ENCODE measurements at places on chromosomes 4 and X.

DNA sequence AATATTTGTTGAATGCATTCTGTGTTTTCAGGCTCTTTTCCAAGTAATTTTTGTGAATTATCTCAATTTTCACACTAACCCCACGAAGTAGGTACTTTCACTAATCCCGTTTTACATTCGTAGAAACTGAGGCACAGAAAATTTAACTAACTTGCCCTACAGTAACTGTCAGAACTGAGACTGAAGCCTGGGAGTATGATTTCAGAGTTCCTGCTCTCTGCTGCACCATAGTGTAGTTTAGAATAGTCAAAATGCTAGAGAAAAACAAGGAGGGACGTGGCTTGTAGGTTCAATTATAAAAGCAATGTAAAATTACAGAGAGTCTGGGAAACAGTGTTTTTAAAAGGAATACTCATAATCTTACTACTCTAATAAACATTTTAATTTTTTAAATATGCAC, 2.2 kb downstream of the CLCN3 start:
- DNase-seq, result no peak

DNA sequence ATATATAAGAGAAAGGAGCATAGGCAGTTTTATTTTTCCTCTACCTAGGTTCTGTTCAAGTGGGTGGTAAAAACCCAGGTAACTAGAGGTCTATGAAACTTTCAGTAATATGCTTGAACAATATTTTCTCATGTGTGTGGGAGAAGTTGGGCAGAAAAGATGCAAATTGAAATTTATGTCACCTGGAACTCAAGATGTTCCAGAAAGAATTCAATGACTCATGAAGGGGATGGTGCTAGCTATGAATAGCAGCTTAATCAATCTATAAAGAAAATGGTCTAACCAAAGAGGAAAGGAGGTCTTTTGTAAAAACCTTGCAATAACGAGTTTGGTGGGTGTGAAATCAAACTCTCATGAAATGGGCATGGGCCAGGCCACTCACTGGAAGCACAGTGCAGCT, 263.8 kb downstream of the INPP4B start:
- no peak for DNase-seq

DNA sequence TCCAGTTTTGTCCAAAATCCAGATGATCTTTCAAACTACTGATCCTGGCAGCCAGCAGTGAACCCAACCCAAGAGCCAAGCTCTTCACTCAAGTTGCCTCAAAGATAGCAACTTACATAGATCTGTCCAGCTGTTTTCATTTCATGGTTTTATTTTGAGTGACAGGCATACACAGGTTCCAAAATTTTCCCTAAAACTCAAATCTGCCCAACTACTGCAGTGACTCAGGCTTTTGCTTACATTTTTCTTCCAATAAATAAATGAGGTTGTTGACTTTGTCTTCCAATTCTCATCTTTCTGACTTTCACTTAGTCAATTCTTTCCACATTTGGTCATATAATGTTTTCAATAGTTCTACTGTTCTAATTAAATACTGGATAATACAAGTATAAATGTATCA, 158.8 kb downstream of the TECRL start:
- no peak for DNase-seq

GRCh38 chrX:130916636-130917422, 13.8 kb upstream of the ENOX2 start:
- peak; percentile 0 for DNase-seq

GRCh38 chrX:10600479-10600878, 19.9 kb downstream of the MID1 start:
- no peak for DNase-seq

DNA sequence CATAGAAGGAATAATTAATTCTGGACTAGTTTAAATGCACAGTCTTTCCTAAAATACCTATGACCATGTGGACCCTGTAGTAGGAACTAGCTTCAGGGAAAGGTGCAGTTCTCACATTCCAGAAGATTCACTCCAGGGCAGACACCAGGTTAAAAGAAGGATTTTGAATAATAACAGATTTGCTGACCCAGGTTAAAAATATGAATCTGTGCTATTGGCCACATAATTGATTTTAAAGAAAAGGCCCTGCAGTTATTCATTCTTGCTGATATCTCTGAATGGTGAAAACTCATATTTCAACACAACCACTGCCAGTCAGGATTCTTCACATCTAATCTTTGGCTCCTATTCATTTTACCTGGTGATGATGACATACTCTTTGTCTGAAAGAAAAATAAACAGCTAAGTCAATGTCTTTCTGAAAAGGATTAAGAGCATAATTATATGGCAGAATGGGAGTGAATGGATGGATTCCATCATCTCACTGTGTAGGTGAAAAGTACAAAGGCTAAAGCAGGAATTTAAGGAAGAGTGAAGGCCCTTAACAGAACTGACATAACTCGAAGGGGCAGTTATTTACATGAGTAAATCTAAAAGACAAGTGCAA, 432.8 kb downstream of the PDGFC start:
- DNase-seq, result no peak

DNA sequence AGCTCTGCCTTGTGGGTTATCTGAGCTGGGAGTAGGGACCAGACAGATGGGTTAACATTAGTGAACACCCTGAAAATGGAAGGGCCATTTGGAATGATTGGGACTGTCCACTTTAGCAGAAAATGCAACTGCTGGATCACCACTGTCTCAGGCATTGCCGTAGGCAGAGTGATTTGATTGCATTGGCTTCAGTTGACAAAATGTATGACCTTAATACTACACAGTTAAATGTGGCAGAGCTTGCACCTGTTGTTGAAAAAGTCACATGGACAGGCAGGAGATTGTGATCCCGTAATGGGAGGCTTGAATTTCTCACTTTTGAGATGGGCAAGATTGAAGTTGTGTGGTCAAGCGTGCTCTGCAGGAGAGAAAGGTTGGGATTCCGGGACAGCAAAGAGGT, 166.5 kb upstream of the PUDP start:
- no peak for DNase-seq

- no peak for DNase-seq
Measured at GRCh38 chr4:40275065-40275730, 59.9 kb upstream of the CHRNA9 start.

DNA sequence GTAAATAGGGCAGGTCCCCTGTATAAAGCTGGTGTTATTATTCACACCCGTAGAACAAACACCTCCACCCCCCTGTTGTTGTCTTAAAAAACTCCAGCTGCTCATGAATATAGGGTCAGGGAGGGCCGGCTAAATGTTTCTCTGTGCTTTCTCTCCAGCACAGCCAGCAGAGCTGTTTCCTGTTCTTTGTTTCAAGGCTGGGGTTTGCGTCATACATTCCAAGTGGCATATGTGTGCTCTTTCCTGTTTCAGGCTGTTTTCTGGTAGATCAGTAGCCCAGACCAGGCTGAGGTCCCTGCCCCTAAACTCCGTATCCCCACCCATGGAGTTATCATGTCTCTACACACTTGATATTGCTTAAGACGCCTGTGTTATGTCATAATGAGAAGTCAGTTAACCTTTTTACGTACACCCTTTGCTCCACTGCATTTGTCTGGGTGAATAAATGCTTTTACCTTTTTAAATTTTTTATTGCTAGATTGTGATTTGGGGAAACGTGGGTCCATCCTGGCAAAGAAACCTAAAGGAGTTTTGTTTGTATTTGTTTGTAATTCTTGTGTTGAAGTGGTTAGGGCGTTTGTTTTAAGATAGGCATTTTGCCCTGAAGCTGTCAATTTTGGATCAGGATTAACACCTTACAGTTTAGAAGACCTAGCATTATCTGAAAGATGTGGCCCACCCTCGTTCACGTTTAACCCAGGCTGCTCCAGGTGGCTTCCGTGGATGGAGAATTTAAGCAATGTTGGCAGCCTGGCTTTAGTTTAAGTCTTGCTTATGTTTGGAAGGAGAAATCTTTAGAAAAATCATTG, 3.3 kb downstream of the KLF3 start:
- no peak for DNase-seq

GRCh38 chr4:67615119-67615518, 56.6 kb downstream of the STAP1 start:
- no peak for DNase-seq

DNA sequence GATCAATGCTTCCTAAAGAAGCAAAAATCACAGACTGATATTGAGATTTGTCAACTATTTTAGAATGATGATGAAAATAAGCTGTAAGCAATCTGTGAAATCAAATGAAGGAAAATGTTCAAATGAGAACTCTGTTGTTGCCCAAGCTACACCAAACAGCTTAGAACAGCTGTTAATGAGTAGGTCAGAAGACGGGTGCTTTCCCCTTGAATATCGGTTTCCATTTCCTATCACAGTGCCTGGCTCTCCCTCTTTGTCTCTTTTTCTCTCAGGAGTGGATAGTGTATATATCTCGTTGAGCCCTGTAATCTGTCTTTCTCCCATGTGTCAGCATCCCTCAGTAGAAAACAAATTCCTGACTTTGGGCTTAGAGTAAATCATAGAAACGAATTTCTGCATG, 1592.9 kb upstream of the TENM3 start:
- no peak for DNase-seq

DNA sequence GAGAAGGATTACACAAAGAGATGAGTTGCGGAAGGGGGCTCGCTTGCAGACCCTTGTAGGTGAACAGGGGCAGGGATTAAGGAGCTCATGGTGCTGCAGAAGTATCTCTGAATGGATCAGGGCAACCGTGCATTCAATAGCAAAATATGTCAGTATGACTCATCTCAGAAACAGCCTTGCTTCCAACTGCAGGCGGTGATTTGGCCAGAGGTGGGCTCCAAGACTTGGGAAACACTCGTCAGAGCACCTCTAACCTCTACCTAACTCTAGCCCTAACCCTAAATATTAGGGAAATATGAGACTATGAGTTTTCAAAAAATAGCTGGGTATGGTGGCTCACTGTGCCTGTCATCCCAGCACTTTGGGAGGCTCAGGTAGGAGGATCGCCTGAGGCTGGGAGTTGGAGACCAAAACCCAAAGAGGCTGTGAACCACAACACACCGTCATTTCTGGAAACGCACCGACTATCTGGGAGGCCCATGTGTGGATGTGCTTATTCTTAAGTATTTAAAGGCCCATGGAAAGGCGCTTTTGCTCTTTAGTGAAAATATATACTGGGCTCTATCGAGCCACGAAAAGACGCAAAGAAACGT, 102.6 kb downstream of the DHRSX start:
- no peak for DNase-seq

DNA sequence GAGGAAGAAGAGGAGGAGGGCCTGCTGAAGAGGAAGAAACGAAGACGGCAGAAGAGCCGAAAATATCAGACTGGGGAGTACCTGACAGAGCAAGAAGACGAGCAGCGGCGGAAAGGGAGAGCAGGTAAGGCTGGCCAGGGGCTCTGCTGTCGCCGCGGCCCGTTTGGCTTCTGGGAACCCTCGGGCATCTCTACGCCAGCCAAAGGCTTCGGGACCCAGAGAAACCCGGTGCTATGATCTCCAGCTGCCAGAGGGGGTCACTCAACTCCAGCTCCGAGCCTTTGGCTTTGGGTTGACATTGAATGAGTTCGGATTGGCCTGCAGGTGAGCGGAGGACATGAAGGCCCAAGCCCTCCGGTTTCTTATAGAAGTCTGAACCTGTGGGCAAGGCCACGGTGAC, 42.8 kb downstream of the BCORL1 start:
- no peak for DNase-seq

- DNase-seq, result no peak
Measured at GRCh38 chr4:7952615-7953014, 13.0 kb upstream of the AFAP1 start.

- no peak for DNase-seq
Measured at GRCh38 chr4:48340276-48340964, 909 bp upstream of the SLAIN2 start.

DNA sequence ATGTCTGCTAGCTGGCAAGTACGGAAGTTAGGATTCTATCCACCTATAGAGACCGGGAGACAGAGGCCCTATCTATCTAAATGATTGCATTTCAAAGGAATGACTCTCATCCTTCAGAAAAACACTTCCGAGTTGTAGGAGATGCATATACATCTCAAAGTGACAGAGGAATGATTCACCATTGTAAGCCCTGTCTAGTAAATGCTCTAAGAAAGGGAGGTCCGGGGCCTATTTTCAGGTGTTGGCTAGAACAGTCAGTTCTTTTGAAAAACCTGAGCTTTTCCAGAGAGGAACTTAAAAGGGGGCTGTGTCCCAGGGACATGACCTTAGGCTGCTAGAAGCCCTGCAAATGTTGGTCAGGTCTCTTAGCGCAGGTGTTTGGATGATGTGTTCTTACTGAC, 262.9 kb upstream of the IL1RAPL1 start:
- DNase-seq, result no peak

- DNase-seq, result no peak
Measured at GRCh38 chr4:8329859-8330761, 60.6 kb downstream of the HTRA3 start.

DNA sequence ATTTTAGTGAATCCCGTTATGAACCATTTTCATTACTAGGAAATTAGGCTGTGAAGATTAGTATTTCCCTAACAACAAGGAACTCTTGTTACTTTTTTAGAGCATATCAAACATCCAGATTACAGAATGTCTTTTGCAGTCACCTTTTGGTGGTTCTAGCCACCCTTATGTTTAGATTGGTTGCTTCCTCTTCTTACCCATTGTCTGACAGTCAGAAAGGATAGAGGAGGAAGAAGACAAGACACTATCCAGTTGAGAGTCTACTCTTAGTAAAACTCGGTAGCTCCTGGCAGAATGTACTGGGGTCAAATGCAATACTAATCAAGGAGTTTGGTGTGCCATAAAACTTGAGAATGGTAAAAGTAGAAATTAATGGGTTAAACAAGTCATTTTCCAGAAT, 1.6 kb upstream of the GUCY1A1 start:
- no peak for DNase-seq

DNA sequence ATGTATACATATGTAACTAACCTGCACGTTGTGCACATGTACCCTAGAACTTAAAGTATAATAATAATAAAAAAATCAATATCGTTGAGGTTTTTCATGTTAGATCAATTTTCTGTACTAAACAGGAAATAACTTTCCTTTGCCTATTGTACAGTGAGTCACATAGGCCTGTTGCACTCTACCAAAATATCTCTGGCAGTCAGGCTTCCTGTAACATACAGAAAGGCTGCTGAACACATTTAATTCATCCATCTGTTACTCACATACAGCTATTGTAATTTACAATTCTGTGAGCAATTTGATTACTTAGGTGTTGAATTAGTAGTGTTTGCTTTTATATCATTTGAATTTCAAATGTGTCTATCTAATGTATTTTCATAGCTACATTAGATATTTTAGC, 427.8 kb downstream of the TMA16 start:
- DNase-seq, result no peak

GRCh38 chr4:116005806-116006088, 892.3 kb upstream of the NDST4 start:
- DNase-seq, result no peak

GRCh38 chr4:126318376-126318775, 1003.6 kb downstream of the FAT4 start:
- DNase-seq, result no peak

GRCh38 chrX:140440876-140441275, 64.0 kb downstream of the SOX3 start:
- no peak for DNase-seq

DNA sequence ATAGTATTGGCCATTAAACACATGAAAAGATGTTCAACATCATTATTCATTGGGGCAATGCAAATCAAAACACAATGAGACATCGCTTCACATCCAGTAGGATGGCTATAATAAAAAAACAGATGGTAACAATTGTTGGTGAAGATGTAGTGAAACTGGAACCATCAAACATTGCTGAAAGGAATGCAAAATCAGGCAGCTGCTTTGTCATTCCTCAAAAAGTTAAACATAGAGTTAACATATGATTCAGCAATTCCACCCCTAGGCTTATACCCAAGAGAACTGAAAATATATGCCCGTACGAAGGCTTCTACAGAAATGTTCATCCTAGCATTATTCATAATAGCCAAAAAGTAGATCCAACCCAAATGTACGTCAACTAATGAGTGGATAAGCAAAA, 144.0 kb upstream of the NAP1L5 start:
- DNase-seq, result no peak

GRCh38 chr4:165151734-165152133, 39.1 kb upstream of the TMEM192 start:
- no peak for DNase-seq

All from stimulated activated CD4-positive, alpha-beta T cell treated with anti-CD3 and anti-CD28 coated beads, Interleukin-1b, Interleukin-23, amount 100 ng/mL, for 1 hour (primary cell).